ENCODE measurements at places on chromosomes 5 and 9.
A peak's percentile ranks its signal among the peaks of the same experiment; 100 is the strongest.

GRCh38 chr5:93607367-93608258 is 24.6 kb downstream of the NR2F1 start:
- peak; percentile 18 for DNase-seq

- no peak for DNase-seq
These were observed 4.5 kb downstream of the ANKS6 start for GRCh38 chr9:98791608-98792490.

- DNase-seq, result no peak
These were observed 472.0 kb downstream of the ACTL7B start for GRCh38 chr9:108383796-108384195.

- DNase-seq, result no peak
These were observed 56.7 kb downstream of the SLC1A1 start for GRCh38 chr9:4547016-4547415.

- no peak for DNase-seq
These were observed 292.4 kb downstream of the ZNF608 start for GRCh38 chr5:124454081-124454480.

DNA sequence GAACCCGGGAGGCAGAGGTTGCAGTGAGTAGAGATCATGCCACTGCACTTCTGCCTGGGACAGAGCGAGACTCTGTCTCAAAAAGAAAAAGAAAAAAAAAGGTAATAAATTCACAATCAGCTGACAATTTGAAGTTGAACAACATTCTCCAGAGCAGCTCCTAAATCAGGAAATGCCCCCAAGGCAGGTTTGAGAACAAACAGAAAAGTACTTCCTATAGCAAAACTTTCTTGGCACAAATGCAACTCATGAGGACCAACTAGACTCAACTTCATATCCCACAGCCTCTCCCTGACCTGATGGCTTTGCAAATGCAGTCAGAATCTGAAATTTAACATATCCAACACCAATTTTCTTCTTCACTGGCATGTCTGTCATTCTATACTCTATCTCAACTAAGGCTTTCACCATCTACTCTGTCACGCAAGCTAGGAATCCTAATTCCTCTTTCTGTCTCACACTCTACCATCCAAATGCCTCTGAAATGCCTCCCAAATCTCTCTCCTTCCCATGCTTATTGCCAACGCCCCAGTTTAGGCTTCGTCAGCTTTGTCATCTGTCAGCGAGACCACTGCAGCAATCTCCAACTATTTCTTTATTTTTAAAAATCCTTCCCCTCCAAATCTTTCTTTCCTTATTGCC is 113.3 kb downstream of the MAPKAP1 start:
- DNase-seq, result no peak

Data from NCI-H526 treated with DMSO at 0.1 percent for 48 hours (cell line).